ENCODE measurements at places on chromosomes 5 and 9.

- DNase-seq = peak; percentile 94
These were observed 213.3 kb downstream of the CDK5RAP2 start for GRCh38 chr9:120366644-120367019.

DNA sequence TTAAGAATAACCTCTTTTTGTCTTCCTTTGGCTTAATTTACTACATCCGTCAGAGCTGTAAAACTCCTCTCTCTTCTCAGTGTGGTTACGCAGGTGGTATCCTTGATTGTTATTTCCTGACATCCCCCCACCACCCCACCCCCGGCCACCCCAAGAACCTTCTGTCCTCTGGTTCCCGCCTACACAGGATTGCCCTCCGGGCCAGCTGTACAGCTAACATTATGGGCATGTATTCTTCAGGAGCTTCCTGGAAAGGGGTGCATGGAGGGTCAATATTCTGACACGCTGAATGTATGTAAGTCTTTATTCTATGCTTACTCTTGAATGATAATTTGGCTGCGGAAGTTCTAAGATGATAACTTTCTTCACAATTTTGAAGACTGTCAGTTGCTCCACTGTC, 13.0 kb upstream of the ANP32B start:
- DNase-seq = no peak

GRCh38 chr5:173789031-173789920, 98.9 kb upstream of the CPEB4 start:
- DNase-seq = peak; percentile 89

DNA sequence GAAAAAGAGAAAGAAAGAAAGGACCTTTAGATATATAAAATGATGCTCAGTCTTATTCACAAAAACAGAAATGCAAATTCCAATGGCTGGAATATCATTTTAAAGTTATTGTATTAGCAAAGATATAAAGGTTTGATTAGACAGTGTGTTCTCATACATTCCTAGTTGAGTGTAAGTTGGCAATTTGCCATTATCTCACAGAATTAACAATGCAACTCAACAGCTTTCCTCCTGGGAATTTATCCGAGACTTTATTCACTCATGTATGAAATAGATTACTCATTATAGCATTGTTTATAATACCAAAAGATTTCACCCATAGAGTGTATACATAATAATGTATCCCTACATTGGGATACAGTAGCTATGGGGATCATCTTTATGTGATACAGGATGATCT, 27.1 kb upstream of the MLLT3 start:
- peak; percentile 42 for DNase-seq

GRCh38 chr9:134847138-134847537, 33.5 kb upstream of the FCN2 start:
- no peak for DNase-seq

DNA sequence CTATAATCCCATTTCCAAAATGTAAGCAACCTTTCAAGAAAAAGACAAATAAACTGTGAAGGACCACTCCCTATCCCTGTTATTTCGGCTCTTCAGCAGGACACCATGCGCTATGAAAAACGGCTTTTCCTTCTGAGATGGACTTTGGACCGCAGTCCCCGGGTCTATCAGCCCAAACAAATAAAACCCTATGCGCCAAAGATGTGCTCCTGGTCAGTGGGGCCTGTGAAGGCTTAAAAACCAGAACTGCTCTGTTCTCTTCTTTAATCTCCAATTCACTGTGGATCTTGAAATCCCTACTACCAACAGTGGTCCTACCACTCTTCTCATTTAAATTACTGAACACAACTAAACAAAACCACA, 33.3 kb downstream of the RAPGEF1 start:
- no peak for DNase-seq

- DNase-seq = no peak
These were observed 69.0 kb upstream of the BASP1 start for GRCh38 chr5:17148481-17148880.

- peak; percentile 41 for DNase-seq
These were observed 63.9 kb downstream of the SREK1 start for GRCh38 chr5:66207800-66208561.

GRCh38 chr9:124125651-124125977, 114.0 kb downstream of the LHX2 start:
- no peak for DNase-seq

DNA sequence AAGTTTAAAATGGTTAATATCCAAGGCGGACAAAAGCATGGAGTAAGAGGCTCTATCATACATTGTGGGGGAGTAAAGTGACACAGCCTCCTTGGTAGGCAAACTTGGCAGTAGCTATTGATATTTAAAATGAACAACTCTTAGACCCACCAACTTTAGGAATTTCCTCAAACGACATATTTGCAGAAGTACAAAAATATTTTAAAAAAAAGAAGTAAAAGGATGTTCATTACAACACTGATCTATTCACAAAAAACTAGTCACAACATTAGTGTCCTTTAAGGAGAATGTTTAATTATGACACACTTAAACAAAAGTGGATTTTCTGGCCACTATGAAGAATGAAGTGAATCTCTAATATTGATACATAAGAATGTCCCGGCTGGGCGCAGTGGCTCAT, 1.7 kb downstream of the ALG2 start:
- DNase-seq = no peak

GRCh38 chr9:108073823-108074222, 584.3 kb upstream of the KLF4 start:
- no peak for DNase-seq

- no peak for DNase-seq
These were observed 100.2 kb upstream of the TBCA start for GRCh38 chr5:77876316-77876715.

DNA sequence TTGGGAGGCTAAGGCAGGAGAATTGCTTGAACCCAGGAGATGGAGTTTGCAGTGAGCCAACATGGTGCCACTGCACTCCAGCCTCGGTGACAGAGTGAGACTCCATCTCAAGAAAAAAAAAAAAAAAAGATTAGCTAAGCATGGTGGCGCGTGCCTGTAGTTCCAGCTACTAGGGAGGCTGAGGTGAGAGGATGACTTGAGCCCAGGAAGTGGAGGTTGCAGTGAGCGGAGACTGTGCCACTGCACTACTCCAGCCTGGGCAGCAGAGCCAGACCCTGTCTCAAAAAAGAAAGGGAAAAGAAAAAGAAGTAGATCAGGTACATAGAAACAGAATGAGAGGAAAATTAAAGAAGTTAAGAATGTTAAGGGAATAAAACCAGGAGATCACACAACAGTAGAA, 927.1 kb upstream of the DMAC1 start:
- no peak for DNase-seq

GRCh38 chr5:14097998-14098471, 45.1 kb upstream of the TRIO start:
- DNase-seq = no peak

GRCh38 chr5:132364319-132364718, 5.2 kb upstream of the SLC22A5 start:
- peak; percentile 95 for DNase-seq

GRCh38 chr5:73447530-73448462, 781 bp downstream of the FOXD1 start:
- DNase-seq = peak; percentile 18

DNA sequence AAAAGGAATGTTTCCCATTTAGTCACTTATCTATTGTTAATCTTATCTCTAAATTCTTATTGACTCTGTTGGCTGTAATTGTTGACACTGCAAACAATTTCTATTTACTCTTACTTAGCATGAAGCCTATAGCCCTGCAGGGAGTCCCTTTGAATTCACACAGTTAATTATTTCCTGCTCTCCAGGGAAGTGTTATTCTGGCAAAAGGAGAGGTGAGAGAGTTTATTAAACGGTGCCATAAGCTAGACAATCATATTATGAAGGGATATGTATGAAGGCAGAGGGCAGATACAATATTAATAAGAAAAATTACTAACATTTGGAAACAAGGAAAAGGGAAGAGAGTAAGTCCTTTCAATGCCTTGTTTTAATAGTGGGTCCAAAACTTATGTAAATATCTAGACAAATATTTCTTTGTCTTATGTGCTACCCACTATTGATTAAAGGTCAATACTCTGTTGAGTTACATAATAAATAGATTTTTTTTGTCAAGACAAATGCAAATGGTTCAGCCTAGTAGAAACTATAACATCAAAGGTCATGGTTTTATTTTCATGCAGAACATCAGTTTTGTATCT, 107.1 kb downstream of the CDH18 start:
- DNase-seq = no peak

DNA sequence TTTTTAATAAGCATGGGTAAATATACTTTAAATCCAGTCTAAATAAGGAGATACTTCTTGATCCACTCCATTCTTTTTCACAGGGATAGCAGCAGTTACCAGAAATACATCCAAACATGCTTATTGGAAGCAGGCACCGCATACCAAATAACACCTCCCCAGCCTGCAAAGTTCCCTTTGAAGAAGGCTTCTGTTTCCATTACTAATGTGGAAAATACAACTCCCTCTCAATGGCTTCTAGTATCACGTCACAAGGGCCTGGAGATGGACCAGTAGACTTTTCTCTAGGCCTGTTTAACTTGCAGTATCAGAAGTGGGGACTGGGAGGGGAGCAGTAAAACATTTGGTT, 20.8 kb downstream of the TMEM245 start:
- DNase-seq = no peak

GRCh38 chr9:82539146-82539545, 523.8 kb downstream of the RASEF start:
- no peak for DNase-seq

- DNase-seq = no peak
These were observed 109.1 kb upstream of the PCA3 start for GRCh38 chr9:76655121-76655541.

DNA sequence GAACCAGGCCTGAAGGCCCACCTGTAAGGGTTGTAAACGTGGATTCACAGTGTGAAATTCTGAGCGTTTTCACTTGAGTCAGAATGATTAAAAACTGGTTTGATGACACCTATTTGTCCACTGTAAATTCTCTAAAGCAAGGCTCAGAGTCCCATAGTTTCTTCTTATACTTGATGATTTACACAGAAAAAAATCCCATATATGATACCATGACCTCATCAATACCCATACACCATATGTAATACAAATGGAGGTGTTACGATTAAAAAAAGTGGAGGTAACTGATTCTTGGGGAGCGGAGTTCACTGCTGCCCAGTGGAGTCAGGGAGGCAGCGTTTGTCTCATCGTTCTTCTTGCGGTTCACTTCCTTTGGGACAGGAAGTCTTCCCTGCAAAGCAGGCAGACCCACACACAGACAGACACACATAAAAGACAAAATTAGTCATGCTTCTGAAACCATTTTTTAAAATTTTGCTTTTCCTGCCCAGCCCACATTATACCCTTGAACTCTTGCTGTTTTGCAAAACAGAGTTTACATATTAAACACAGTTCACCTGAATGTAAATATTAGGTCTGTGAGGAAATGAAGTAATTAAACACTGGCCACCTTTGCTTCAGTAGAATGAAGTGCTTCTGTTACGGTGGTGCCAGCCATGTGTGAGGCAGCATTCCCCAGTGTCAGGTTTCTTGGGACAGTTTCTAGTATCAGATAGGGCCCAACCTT, 26.2 kb downstream of the NREP start:
- DNase-seq = no peak

- peak; percentile 21 for DNase-seq
These were observed 19.3 kb upstream of the ISCA1 start for GRCh38 chr9:86301686-86302085.

DNA sequence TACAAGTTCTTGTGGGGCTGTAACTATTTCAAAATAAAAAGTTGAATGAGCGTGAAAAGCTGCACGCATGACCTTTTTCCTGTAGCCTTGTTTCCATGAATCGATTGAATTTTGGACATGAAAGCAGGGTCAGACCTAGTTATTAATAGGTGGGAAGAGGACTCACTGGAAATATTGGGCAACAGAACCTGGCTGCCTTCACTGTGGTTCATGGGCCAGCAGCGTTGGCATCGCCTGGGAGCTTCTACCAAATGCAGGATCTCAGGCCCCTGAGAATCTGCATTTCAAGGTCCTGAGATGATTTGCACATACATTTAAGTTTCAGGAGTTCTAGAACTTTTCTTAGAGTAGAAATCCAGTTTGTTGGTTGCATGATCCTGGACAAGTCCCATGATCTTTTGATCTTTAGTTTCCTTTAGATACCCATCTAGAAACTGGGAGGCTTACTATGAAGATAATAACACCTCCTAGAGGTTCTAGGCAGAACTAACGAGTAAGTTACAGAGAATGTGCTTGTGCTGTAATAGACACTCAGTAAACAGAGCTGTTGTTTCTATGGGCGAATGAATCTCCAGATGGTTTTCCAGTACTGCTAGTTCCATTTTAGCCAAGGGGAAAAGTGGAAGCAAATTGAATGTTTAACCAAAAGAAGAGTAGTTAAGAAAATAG, 12.4 kb downstream of the ANKRD33B start:
- DNase-seq = no peak

GRCh38 chr5:110909415-110909814, 162.1 kb upstream of the TSLP start:
- DNase-seq = no peak

DNA sequence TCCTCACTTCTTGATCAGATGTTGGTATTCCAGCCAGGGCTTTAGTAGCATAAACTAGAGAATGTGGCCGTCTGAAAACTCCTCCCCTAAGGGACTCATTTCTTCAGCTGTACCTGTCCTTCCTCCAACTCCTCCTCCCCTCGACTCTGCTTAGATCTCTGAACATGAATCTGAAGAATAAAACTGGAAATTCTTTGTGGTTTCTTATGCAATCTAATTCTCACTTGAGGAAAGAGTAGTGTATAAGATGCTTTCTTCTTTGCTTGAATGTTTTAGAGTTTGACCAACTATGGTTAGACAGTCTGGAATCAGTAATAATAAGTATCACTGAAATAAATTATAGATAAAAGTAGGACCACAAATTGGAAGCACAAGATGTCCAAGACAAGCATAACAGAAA, 128.5 kb downstream of the LRRC70 start:
- no peak for DNase-seq

DNA sequence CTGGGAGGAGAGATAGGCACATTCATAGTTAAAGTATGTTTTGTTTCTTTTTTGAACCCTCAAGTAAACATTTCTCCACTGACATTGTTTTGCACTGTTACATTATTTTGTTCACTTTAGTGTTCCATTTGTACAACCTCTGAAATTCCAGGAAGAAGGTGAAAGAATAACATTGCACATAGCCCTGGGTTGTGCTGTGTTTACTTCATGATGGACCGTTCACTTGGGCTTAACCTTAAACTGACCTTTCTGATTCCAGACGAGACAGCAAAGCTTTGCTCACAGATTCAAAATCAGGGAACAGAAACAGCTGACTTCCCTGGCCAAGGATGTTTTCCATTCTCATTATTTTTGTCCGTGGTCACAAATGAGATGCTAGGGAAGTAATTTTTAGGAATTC, 42.8 kb upstream of the GDNF start:
- DNase-seq = peak; percentile 83

- no peak for DNase-seq
These were observed 4.1 kb downstream of the RPL35 start for GRCh38 chr9:124857533-124858162.

DNA sequence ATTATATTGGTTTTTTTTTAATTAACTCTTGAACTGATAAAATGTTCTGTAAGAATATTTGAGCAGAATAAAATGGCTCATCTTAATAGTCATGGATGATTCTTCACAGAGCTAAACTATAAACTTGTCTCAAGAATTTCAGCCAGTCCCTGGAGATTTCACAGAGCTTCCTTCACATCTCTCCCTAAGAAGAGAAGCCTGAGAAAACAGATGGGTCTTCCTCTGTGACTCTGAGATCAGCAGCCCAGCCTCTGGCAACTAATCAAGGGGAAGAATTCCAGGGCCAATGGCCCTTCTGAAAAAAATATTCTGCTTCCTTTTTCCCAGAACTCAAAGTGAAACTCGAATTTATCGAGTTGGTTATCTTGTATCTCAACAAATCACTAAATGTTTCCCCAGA, 122.2 kb upstream of the ITGA1 start:
- no peak for DNase-seq
